ENCODE measurements at places on chromosomes 5 and 9.

DNA sequence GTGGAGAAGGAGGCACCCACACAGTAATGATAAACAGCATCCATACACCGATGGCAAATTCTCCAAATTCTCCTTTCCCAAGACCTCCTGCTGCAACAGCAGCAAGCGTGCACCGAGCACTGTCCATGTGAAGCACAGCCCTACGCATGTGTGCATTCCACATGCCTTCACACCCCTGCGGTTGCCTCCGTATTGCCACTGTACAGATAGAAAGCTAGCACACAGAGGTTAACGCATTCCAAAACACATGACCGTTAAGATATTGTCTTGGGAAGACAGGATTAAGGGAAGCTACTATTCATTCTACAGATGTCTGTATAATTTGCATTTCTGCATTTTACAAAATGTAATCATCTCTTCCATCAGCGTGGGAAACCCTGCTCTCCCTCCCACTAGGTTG, 6.6 kb downstream of the FLT4 start:
- ATAC-seq: no peak

- ATAC-seq: no peak
Observed at GRCh38 chr5:160833806-160834205, 18.2 kb downstream of the ATP10B start.

DNA sequence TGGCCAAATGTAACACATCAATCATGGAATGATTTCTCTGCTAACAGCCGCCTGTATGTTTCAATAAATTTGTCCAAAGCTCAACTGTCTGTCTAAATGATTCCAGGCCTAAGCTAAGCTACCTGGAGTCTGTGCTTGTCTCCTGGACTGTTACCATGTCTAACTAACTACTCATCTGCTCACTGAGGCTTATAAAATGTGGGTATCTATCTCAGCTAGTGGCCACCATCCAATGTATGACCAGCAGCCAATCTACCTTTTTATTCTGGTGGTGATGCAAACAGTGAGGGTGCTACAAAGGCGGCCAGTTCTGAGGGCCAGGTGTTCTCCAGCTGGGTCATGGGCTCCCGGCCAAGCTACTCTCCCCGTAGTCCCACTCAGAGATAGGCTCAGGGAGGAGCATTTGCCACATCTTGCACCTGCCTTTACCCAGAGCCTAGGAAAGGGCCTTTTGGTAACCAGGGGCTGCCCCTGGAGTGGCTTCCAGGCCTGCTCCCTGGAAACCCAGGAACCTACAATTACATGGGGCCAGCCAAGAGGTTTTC, 59.1 kb downstream of the PFDN1 start:
- ATAC-seq: no peak

- no peak for ATAC-seq
Observed at GRCh38 chr5:168531987-168532864, 3.1 kb downstream of the FBLL1 start.

GRCh38 chr9:133709015-133709611, 29.0 kb downstream of the SARDH start:
- ATAC-seq: peak; percentile 72

GRCh38 chr5:132438917-132439316, 51.7 kb downstream of the IRF1 start:
- ATAC-seq: no peak

DNA sequence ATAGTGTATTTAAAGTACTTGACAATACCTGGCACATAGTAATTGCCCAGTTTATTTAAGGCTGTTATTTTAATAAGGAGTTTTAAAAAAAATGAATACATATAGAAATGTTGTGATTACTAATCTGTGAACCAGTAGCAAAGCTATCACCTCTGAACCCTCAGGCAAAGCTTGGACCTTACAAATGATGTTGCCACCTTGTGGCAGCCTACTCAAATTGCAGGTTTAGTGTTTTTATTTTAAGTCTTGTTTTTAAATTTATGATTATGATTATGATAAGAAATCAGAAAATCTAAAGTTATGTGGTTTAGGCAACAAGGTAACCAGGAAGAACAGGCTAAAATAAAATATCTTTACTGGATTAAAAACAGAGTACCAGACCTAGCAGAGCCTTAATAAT, 35.8 kb downstream of the PPARGC1B start:
- ATAC-seq: no peak

DNA sequence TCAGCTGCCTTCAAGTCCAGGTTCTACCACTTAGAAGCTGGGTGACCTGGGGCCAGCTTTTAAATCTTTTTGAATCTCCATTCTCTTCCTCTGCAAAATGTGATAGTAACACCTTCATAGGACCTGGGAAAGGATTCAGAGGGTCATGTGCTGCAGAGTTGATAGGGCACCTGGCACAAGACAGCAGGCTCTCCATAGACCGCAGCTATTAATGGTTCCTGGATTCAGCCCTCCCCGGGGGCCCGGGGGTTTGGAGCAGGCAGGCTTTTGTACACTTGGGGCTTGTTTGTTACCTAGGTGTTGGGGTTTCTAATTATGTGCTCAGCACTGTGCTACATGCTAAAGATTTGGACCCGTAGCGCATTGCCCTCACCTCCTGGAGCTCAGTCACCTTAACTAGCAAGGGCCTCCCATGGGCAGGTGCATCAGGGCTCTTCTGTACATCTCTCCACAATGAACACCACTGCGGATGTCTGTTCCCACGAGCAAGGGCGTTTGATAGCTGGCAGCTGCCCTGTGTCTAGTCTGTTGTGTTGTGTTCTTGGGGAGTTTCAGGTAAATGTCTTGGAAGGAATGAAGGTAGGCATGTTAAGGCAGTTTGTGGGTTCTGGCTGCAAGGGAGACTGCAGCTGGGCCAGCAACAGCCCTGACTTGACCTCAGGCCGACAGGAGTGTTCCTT, 12.1 kb downstream of the PRRC2B start:
- no peak for ATAC-seq

Data from activated T-helper 17 cell treated with anti-CD3 and anti-CD28 coated beads, Interleukin-2, amount 50 U/mL, for 72 hours (primary cell).